ENCODE measurements at places on chromosomes 1 and 21. TPM values are rescaled to one million over a fixed set of nuclear protein-coding genes. Genes with fewer than 3 reads are reported as not detected.

Gene GUCA2A
- not detected for polyA plus RNA-seq

GRCh38 chr1:243725075-243725474, 125.0 kb downstream of the AKT3 start:
- H3K27me3 ChIP-seq: no peaks in the 10 kb centered on the region
- H3K27ac ChIP-seq: no peak overlapping the region
- peaks cover under 1% of the 10 kb centered on the region for H3K36me3 ChIP-seq
- peaks cover under 1% of the 10 kb centered on the region for H3K4me1 ChIP-seq
- no peak overlapping the region for H3K4me3 ChIP-seq

DNA sequence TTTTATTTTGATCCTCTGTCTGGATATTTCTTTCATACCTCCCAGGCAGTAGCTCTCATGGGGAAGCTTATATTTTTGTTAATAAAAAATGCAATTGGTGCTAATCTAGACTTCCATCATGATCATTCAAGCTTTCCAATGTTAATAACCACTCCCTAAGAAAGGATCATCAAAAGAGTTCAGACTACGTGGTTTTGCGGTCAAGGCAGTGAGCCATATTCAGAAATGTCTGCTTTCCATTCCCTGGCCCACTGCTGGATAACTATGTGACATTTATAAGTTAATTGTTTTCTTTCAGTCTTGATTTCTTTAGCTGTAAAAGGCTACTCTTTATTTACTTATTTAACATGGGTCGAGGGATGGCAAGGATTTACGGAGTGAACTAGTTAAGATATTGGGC, 414.6 kb downstream of the LMO4 start:
- H3K27ac ChIP-seq: no peak overlapping the region
- no peak for DNase-seq
- H3K27me3 ChIP-seq: no peaks in the 10 kb centered on the region
- no peaks in the 10 kb centered on the region for H3K4me1 ChIP-seq

Gene NPHP4
- polyA plus RNA-seq: 19.2 TPM

- H3K36me3 ChIP-seq: peaks cover 31% of the 10 kb centered on the region
- H3K4me3 ChIP-seq: no peak overlapping the region
- H3K27me3 ChIP-seq: no peaks in the 10 kb centered on the region
Measured at GRCh38 chr1:230270185-230270558, 156.0 kb downstream of the PGBD5 start.

GRCh38 chr1:64167176-64167575, 36.2 kb upstream of the UBE2U start:
- no peak overlapping the region for H3K4me3 ChIP-seq
- peaks cover 11% of the 10 kb centered on the region for H3K4me1 ChIP-seq
- H3K27me3 ChIP-seq: no peaks in the 10 kb centered on the region
- H3K36me3 ChIP-seq: no peaks in the 10 kb centered on the region
- DNase-seq: no peak
- H3K27ac ChIP-seq: no peak overlapping the region

DNA sequence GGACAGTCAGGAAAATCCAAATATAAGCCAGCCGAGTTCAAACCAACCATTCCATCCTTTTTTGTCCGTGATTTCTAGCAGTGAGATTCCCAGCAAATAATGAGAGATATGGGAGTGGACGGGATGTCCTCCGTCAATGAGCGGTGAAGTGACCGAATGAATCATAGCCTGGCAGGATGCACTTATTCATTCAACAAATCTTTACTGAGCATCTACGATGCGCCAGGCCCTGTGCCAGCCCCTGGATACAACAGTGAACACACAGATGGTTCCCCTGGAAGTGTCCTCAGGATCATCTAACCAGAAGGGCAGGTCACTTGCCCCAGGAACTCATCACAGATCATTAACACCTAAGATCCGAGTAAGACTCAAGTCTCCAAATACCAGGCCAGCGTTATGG, 8.2 kb upstream of the PLEKHA6 start:
- no peak overlapping the region for H3K27ac ChIP-seq
- no peaks in the 10 kb centered on the region for H3K27me3 ChIP-seq
- H3K4me3 ChIP-seq: no peak overlapping the region
- no peak for DNase-seq

Gene KRTAP7-1
- not detected for polyA plus RNA-seq

Gene CGN
- polyA plus RNA-seq: 14.1 TPM

DNA sequence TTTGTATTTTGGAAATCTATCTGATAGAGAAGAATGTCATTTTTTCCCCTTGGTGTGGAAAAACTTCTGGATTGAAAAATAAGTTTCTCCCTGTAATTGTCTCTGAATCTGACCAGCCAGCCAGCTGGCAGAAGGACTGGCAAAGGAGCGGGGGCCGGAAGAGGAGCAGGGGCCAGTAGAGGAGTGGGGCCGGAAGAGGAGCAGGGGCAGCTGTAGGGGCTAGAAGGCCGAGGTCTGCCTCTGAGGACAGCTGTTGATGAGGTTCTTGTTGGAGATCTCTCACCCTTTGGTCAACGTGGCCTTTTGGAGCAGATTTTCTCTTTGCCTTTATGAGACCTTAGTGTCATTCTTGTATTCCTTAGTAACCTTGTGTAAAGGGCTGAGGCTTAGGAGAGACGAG, 121.8 kb downstream of the GALNT2 start:
- no peak for DNase-seq
- H3K4me3 ChIP-seq: no peak overlapping the region
- H3K27ac ChIP-seq: no peak overlapping the region
- H3K4me1 ChIP-seq: peaks cover 6% of the 10 kb centered on the region

Gene RPF1
- polyA plus RNA-seq: 25.1 TPM

- DNase-seq: no peak
- no peak overlapping the region for H3K27ac ChIP-seq
- H3K36me3 ChIP-seq: no peaks in the 10 kb centered on the region
- H3K4me3 ChIP-seq: no peak overlapping the region
- no peaks in the 10 kb centered on the region for H3K27me3 ChIP-seq
Measured at GRCh38 chr21:25133939-25134338, 473.3 kb downstream of the MRPL39 start.

GRCh38 chr1:6969106-6969505, 183.9 kb downstream of the CAMTA1 start:
- no peaks in the 10 kb centered on the region for H3K27me3 ChIP-seq
- no peak for DNase-seq
- no peak overlapping the region for H3K27ac ChIP-seq
- peaks cover 4% of the 10 kb centered on the region for H3K36me3 ChIP-seq
- peaks cover 46% of the 10 kb centered on the region for H3K4me1 ChIP-seq

- no peaks in the 10 kb centered on the region for H3K36me3 ChIP-seq
- H3K27ac ChIP-seq: no peak overlapping the region
- no peaks in the 10 kb centered on the region for H3K4me1 ChIP-seq
- no peak for DNase-seq
- no peaks in the 10 kb centered on the region for H3K27me3 ChIP-seq
Measured at GRCh38 chr1:199463521-199464127, 563.9 kb upstream of the NR5A2 start.

- H3K27me3 ChIP-seq: no peaks in the 10 kb centered on the region
- H3K4me3 ChIP-seq: no peak overlapping the region
Measured at GRCh38 chr1:89310976-89311375, 38.3 kb upstream of the GBP5 start.

Gene APH1A
- polyA plus RNA-seq: 156 TPM

- no peaks in the 10 kb centered on the region for H3K4me1 ChIP-seq
- no peaks in the 10 kb centered on the region for H3K36me3 ChIP-seq
- H3K27me3 ChIP-seq: no peaks in the 10 kb centered on the region
- H3K27ac ChIP-seq: no peak overlapping the region
- H3K4me3 ChIP-seq: no peak overlapping the region
Measured at GRCh38 chr1:53349369-53349835, 21.5 kb upstream of the LRP8 start.

- H3K36me3 ChIP-seq: peaks cover 12% of the 10 kb centered on the region
- H3K4me3 ChIP-seq: no peak overlapping the region
- no peak overlapping the region for H3K27ac ChIP-seq
Measured at GRCh38 chr1:206608108-206608698, 4.1 kb downstream of the EIF2D start.

Gene REN
- 0.17 TPM for polyA plus RNA-seq

Gene FCRL4
- polyA plus RNA-seq: not detected

GRCh38 chr1:2275796-2276536, 47.8 kb downstream of the SKI start:
- peak overlapping the region; percentile 4 for H3K27ac ChIP-seq
- peaks cover 40% of the 10 kb centered on the region for H3K36me3 ChIP-seq
- no peaks in the 10 kb centered on the region for H3K27me3 ChIP-seq
- H3K4me3 ChIP-seq: no peak overlapping the region

DNA sequence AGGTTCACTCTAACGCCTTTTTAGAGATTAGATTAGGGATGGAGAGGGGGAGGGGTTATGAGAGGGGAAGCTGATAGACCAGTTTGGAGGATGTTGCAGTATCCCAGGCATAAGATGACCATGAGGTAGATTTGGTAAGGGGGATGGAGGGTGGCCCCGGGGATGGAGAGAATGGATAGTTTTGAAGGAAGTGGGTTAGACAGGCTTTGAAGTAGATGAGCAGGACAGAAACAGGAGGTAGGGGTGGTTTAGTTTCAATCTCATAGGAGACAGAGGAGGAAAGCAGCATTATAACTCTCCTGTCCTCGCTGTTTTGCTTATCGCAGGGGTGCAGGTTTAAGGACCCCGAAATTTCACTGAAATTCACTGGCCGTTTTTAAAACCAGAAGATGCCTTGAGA, 11.8 kb downstream of the UBIAD1 start:
- no peak for DNase-seq
- H3K27me3 ChIP-seq: no peaks in the 10 kb centered on the region
- H3K4me1 ChIP-seq: peaks cover 20% of the 10 kb centered on the region
- H3K27ac ChIP-seq: no peak overlapping the region
- no peak overlapping the region for H3K4me3 ChIP-seq

GRCh38 chr1:71339238-71339637, 258.4 kb upstream of the ZRANB2 start:
- H3K27ac ChIP-seq: no peak overlapping the region
- no peak overlapping the region for H3K4me3 ChIP-seq
- H3K27me3 ChIP-seq: no peaks in the 10 kb centered on the region
- H3K36me3 ChIP-seq: no peaks in the 10 kb centered on the region
- DNase-seq: no peak

DNA sequence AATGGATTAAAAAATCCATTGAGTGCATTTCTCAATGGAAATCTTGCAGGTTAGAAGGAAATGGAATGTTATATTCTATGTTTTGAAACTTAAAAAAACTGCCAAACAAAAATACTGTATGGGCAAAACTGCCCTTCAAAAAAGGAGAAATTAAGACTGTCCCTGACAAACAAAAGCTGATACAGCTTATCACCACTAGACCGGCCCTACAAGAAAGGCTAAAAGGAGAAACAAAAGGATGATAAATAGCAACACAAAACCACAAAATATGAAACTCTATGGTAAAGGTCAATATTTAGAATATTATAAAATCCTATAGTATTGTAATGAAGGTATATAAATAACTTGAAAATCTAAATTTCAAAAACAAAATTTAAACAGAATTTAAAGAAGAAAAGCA, 60.0 kb downstream of the SLC25A24 start:
- DNase-seq: no peak
- no peaks in the 10 kb centered on the region for H3K4me1 ChIP-seq
- no peak overlapping the region for H3K27ac ChIP-seq
- H3K36me3 ChIP-seq: no peaks in the 10 kb centered on the region
- no peaks in the 10 kb centered on the region for H3K27me3 ChIP-seq

Gene PLCH2
- polyA plus RNA-seq: 19.0 TPM

DNA sequence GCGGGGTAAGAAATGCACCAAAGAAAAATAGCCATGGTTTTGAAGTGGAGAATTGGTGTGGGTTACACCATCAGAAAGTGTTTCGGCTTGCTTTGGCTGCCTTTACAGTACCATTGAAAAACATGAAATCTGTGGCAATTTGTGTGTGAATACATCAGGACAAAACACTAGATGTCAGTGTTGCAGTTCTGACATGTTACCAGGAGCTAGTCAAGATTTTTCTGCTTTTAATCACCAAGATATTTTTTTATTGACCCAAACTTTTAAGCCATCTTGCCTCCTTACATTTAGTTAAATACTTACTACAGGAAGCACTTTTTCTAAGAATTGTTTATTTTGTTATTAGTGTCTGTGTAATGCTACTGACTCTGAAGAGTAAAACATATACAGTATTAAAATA, 14.3 kb downstream of the RRP15 start:
- no peak overlapping the region for H3K27ac ChIP-seq
- H3K4me1 ChIP-seq: peaks cover under 1% of the 10 kb centered on the region
- no peak overlapping the region for H3K4me3 ChIP-seq
- peak; percentile 5 for DNase-seq
- no peaks in the 10 kb centered on the region for H3K27me3 ChIP-seq

DNA sequence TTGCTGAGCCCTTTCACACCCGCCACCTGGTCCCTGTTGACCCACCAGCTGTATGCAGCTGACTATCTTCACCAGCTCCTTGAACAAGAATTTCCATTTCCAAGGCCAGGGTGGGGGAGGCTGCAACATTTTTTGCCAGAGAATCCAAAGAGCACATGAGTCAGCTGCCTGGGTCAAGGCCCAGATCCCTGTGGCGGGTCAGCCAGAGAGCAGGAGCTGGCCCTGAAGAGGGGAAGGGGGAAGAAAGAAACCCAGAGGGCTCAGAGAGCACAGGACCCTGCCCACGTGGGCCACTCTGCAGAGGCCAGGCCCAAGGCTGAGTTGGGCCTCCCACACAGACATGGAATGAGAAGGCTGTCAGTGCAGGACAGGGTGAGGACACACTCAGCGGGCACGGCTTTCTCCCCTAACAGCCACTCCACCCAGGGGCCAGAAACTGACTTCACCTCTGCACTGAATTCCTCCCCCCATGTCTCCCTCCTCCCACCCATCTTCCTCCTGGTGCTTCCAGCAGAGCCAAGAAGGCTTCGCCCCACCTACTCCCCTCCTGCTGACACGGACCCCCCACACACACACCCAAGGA, 28.9 kb downstream of the S100A6 start:
- peak overlapping the region; percentile 47 for H3K27ac ChIP-seq
- H3K36me3 ChIP-seq: no peaks in the 10 kb centered on the region
- DNase-seq: no peak

Gene ILDR2
- polyA plus RNA-seq: 22.2 TPM

Gene PLPPR4
- 36.3 TPM for polyA plus RNA-seq

DNA sequence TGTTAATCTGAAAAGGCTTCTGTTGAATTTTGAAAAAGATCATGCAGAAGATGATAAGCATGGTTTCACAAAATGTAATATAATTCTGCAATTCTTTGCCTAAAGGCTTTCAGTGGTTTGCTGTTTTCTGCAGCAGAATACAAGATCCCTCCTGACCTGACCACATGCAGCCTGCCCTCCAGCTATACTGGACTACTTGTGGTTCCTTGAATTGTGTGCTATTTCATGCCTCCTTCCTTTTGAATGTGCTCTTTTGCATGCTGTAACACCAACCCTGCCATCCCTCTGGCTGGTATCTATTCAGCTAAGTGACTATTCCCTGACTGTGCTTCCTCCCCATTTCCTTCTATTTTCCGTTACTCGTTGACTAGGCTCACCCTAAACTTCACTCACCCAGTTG, 55.5 kb downstream of the CACNA1E start:
- H3K4me1 ChIP-seq: no peaks in the 10 kb centered on the region
- H3K27ac ChIP-seq: no peak overlapping the region
- no peak for DNase-seq
- H3K27me3 ChIP-seq: no peaks in the 10 kb centered on the region
- no peak overlapping the region for H3K4me3 ChIP-seq

GRCh38 chr1:65953170-65953569, 160.5 kb downstream of the PDE4B start:
- no peaks in the 10 kb centered on the region for H3K27me3 ChIP-seq
- H3K36me3 ChIP-seq: no peaks in the 10 kb centered on the region
- DNase-seq: no peak
- no peak overlapping the region for H3K27ac ChIP-seq
- H3K4me3 ChIP-seq: no peak overlapping the region

Gene MARCKSL1
- polyA plus RNA-seq: 1,348 TPM

- no peak for DNase-seq
- peaks cover 2% of the 10 kb centered on the region for H3K36me3 ChIP-seq
- peaks cover 28% of the 10 kb centered on the region for H3K4me1 ChIP-seq
- peaks cover 22% of the 10 kb centered on the region for H3K27me3 ChIP-seq
- no peak overlapping the region for H3K4me3 ChIP-seq
Measured at GRCh38 chr1:202189918-202190715, 3.5 kb upstream of the LGR6 start.

Data from spinal cord (tissue), 10 donors.